ENCODE measurements at places on chromosomes 2 and 18. TPM values are rescaled to one million over a fixed set of nuclear protein-coding genes. Genes with fewer than 3 reads are reported as not detected.

Gene EFEMP1
- total RNA-seq: 336 TPM

Gene SCN7A
- total RNA-seq: not detected

Gene VAPA
- total RNA-seq: 347 TPM

Gene HNMT
- not detected for total RNA-seq

Gene PDE1A
- 0.07 TPM for total RNA-seq

Gene RAMP1
- total RNA-seq: not detected

Gene SETBP1
- total RNA-seq: 2.1 TPM

Gene MRO
- total RNA-seq: 0.02 TPM

Gene RIT2
- not detected for total RNA-seq

Gene PIAS2
- total RNA-seq: 20.8 TPM

Gene SPP2
- total RNA-seq: 0.23 TPM

Gene ACMSD
- not detected for total RNA-seq

Gene TANC1
- total RNA-seq: 17.0 TPM

Gene DLX2
- 1.1 TPM for total RNA-seq

Gene RAB17
- total RNA-seq: not detected

Gene NEU4
- total RNA-seq: 1.4 TPM

Gene PSMA8
- not detected for total RNA-seq

Gene GPR155
- 3.5 TPM for total RNA-seq

Gene ANKRD62
- total RNA-seq: 0.10 TPM

Gene R3HDM1
- 12.4 TPM for total RNA-seq

Gene FBXO15
- total RNA-seq: 0.37 TPM

Gene NABP1
- 48.1 TPM for total RNA-seq

Gene NEU2
- 0.24 TPM for total RNA-seq

Gene LYG2
- total RNA-seq: 0.61 TPM

Gene TDRD15
- not detected for total RNA-seq

Gene MOGAT1
- total RNA-seq: not detected

Gene MARCHF4
- 24.1 TPM for total RNA-seq

Gene FEV
- total RNA-seq: not detected

Gene SCLY
- 49.4 TPM for total RNA-seq

Gene ABCG5
- total RNA-seq: not detected

Gene STON1
- total RNA-seq: 0.07 TPM

Data from HT1080 (cell line).